HT1080 (cell line): ENCODE measurements at places on chromosomes 6 and 20. TPM values are rescaled to one million over a fixed set of nuclear protein-coding genes. Genes with fewer than 3 reads are reported as not detected.

- no peak for DNase-seq
Measured at GRCh38 chr6:23518294-23518693, 607.7 kb upstream of the NRSN1 start.

The SLC17A3 gene
- not detected in 2 replicates for total RNA-seq

DNA sequence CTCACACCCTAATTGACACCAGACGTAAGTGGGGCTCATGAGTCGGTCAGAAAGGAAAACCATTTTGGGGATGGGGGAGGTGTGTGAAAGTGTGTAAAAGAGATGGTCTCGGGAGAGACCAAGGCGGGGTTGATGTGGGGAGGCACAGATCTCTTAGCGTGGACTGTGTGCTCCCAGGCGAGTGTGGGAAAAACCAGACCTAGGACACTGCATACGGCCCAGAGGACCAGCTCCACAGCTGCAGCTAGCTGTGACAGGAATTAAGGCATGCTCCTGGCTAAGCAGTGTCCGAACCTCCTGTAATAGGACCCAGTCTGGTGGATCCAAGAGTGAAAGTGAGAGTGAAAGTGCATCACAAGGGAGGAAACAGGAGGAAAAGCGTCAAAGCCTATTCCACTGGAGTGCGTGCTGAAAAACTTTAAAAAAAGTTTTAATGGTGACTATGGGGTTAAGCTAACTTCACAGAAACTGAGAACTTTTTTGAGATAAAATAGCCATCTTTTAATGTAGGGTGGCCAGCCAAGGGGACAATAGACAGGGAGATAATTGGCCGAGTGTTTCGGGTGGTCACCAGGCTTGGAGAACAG is 9.6 kb downstream of the IL22RA2 start:
- no peak for DNase-seq

The SRSF12 gene
- total RNA-seq = not detected in 2 replicates

The HUS1B gene
- 0.63 and 1.5 TPM in 2 replicates for total RNA-seq

The CEP43 gene
- 20.3 and 21.4 TPM in 2 replicates for total RNA-seq

GRCh38 chr20:62562831-62563230 is 79.5 kb upstream of the SLCO4A1 start:
- DNase-seq = no peak

DNA sequence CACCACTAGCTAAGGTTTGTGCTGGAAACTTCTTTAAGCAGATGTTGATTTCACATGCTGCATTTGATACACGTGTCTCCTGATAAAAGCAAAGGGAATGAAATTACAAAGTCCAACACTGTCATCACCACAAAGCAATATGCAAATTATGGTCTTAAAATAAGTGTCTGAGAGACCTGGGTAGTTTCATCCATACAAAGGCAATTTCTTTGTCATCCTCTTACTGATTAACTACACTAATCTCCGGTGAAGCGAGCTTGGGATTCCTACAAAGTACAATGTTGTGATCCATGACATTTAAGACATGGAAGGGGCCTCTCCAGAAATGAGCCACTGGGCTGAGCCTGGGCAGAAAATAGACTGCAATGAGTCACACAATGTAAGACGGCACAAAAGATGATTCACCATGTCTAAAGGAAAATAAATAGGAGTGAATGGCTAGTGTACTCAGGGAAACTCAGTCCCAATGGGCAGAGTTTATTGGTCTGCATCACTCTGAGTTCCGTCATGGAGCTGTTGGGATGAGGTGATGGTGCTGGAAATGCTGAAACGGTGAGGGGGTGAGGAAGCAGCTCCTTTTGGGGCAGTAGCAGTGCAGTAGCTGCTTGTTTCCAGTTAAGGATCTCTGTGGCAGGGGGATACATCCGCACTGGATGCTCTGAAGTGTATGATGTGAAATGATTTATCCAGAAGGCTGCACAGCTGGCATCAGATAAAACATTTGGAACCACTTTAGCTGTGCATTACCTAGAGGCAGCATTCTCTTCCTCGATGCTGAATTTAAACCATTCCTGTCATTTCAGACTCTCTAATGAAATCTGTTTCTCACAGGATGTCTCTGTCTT is 103.3 kb downstream of the IBTK start:
- DNase-seq = peak; percentile 96

- peak; percentile 44 for DNase-seq
Measured at GRCh38 chr6:115838763-115839401, 221.8 kb downstream of the FRK start.

DNA sequence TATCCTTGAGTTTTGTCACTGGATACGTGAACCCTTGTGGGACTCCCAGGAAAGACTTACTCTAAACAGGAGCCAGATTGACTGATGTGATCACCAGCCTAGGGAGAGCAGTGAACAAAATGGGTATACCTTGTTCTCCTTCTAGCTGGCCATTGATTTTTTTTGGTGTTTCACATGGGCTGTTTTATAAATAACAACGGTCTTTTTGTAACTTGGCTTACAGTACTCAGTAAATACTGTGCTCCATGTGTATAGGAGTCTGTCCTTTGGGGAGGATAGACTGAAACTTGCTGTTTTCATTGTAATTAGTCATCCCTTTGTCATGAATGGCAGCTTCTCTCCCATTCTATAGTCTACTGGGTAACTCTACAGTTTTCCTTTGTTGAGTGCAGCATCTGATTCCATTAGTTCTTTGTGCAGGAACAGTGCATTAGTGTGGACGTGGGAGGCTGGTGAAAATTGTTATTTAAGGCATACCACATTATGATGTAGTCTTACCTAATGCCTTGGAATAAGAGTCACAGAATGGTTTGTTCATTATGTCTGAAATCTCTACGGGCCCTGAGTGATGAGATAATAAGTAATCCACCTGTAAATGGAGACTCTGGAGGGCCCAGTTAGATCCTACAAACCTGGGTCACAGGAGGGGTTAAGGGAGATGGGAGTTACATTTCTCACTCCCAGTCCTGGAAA is 89.5 kb downstream of the TIAM2 start:
- DNase-seq = peak; percentile 58

DNA sequence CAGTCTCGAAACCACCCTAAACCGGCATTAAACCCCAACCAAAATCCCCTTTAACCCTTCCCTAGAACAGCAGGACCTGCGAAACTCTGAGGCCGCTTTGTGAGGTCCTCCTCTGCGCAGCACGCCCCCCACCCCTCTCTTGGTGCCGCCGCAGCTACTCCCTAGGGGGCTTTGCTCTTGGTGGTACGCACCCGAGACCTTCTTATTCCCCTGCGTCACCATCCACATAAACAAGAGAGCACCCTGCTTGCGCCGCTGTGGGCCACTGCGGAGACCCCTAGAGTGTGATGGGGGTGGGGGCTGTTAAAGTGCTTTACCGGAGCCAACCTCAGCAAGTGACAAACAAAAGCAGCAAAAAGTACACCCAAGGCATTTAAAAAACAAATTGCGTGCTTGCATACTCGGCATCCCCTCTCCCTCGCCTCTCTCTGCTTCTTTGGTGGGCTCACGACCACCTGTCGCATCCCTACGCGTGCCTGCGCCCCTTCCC is 502 bp upstream of the GNAS start:
- DNase-seq = no peak

DNA sequence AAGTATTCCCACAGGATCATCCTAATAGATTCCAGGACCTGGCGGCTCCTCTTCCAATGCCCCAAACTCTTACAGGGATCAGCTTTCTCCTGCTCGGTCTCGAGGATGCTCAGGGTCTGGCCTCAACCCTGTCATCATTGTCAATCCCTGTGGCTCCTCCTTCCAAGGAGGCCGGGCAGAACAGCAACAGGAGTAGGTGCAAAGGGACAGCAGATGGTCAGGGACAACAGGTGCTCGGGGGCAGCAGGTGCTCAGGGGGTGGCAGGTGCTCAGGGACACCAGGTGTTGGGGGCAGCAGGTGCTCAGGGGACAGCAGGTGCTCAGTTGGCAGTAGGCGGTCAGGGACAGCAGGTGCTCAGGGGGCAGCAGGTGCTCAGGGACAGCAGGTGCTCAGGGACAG is 84.8 kb downstream of the TTLL2 start:
- no peak for DNase-seq

GRCh38 chr6:167750956-167751358 is 75.8 kb upstream of the AFDN start:
- DNase-seq = no peak

DNA sequence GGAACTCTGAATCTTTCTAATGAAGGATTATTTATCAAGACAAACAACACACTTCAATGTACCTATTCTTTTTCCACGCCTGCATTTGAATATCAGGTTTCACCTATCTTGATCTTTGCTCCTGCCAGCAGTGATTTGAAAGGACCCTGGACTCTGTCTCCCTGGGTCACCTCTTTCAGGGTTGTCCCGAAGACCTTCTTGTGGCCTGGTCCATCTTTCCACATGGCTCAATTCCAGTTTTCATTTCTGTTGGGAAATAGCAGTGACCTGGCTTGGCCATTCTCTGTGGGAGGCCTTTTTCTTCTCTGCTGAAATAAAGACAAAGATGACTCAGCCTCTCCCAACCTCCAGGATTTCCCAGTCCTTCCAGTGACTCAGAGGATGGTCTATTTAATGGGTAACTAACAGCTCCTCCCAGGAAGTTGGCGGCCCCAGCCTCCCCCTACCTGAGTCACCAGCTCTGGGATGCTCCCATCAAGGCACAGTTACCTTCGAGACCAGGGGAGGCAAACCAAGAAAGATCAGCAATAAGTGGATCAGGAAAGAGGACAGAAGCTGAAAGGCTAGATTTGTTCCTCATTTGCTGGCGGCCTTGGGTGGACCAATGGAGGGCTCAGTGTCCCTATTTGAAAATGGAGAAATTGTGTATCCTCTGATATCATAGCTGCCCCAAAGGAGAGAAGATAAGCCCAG is 120.2 kb upstream of the RNF24 start:
- peak; percentile 100 for DNase-seq

The SLC32A1 gene
- total RNA-seq = not detected in 2 replicates

GRCh38 chr20:62762376-62762775 is 33.9 kb upstream of the MRGBP start:
- DNase-seq = no peak

DNA sequence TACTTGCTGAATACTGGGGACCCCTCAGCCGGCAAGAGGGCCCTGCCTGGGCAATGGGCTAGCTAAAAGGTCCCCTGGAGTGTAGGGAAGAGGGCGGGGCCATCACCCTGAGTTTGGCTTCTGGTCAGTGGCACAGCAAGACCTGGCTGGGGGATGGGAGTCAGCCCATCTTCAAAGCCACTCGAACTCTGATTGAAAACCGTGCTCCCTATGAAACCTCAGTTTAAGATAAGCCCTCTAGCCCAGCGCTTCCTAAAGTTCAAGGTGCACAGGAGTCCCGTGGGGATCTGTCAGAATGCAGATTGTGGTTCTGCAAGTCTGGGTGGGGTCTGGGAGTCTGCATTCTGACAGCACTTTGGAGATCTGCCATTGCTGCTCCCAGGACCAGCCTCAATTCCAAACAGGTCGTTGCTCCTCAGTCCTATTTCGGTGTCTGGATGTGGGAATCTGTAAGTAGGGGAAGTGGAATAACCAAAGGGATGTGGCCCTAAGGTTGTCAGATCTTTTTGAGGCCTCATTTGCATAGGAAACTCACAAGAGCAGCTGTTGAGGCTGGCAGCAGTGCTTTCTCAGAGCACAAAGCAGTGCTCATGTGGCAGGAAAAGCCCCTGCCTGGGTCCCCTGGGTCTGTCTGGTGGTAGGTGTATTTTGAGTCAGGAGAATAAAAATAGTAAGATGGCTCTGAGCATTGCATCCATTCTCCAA is 85.3 kb upstream of the SCP2D1 start:
- DNase-seq = no peak

The BEND3 gene
- 4.7 and 6.6 TPM in 2 replicates for total RNA-seq

The CSNK2B gene
- 272 and 357 TPM in 2 replicates for total RNA-seq

DNA sequence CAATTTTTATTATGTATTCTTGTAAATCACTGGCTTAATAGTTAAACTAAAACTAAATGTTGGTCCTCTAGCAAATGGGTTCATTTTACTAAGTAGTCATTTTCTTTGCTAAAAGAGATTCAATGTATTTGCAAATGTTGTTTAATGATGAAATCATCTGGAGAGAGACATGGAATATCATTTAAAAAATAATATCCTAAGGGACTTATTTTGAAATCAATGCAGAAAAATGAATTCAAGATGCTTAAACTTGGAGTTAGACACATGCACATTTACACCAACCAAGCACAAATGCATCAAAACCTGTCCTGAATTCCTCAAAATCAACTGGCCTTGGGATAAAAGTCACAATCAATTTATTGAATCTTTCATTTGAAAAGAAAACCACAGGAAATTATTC is 165.0 kb upstream of the RNF217 start:
- DNase-seq = no peak

GRCh38 chr20:64025826-64026412 is 10.1 kb upstream of the C20orf204 start:
- DNase-seq = no peak

The C6orf58 gene
- 0.10 TPM in 1 of 2 replicates, not detected in the other for total RNA-seq

DNA sequence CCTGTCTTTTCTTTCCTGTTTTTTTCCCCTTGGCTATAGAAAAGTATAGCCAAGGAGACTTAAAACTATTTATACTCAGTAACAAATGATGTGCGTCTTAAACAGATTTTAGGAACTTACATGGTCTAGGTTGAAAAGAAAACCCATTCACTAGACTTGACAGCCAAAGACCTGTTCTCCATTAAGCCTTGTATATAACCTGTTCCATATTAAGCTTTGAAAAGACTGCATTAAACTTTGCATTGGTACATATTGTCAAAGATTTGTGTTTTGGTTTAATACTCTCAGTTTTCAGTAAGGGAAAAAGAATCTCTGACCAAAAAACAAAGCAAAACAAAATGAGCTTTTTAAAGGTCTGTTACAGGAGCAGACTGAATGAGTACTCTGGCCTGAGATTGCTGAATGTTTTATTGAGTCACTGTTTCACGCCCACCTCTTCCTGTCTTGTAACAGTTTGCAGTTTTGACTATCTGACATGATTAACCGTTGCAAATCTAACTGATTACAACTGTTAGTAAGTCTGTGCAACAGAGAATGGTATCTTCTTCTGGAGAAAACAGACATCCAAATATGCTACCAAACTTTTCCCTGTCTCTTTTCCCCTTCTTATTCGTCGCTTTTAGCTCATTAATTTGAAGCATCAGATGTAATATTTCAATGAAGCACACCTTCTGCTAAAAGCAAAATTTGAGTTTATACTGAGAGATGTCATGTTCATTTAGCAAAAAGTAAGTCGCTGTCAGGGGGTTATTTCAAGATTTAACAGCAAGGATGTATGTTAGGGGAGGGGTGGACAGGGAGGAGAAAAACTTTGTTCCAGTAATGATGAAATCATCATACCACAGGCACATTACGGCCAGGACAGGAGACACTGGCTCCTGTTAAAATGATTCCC is 59.1 kb upstream of the SUPT3H start:
- DNase-seq = peak; percentile 76

The SIRPB2 gene
- total RNA-seq = not detected in 2 replicates

The HEY2 gene
- 0.16 and 0.23 TPM in 2 replicates for total RNA-seq

The GTSF1L gene
- total RNA-seq = not detected in 2 replicates

DNA sequence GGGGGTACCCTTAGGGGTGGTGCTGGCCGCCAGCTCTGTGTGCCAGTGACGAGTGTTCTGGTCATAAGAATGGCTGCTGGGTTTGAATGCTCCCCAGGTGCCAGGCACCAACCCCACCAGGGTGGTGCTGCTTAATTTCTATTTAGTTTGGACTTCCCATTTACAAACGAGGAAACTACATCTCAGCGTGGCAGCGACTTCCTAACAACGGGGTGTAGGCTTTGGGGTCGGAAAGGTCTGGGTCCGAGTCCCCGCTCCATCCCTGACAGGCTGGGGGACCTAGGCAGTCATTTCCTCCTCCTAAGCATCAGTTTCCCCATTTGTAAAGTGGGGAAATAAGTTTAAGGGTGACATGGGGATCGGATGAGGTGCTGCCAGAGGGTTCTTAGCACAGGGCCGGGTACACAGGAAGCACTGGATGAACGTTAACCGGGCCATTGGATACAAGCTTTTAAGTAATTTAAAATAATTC is 30.3 kb downstream of the CEBPB start:
- DNase-seq = no peak

The TPBG gene
- total RNA-seq = 34.3 and 42.6 TPM in 2 replicates
